ENCODE measurements at places on chromosomes 13 and 19.

- DNase-seq: no peak
Measured at GRCh38 chr19:10294368-10294697, 4.6 kb downstream of the ICAM5 start.

GRCh38 chr19:58170860-58171259, 12.0 kb upstream of the ZNF274 start:
- no peak for DNase-seq

- DNase-seq: peak; percentile 49
Measured at GRCh38 chr13:24276306-24276705, 33.1 kb upstream of the C1QTNF9 start.

DNA sequence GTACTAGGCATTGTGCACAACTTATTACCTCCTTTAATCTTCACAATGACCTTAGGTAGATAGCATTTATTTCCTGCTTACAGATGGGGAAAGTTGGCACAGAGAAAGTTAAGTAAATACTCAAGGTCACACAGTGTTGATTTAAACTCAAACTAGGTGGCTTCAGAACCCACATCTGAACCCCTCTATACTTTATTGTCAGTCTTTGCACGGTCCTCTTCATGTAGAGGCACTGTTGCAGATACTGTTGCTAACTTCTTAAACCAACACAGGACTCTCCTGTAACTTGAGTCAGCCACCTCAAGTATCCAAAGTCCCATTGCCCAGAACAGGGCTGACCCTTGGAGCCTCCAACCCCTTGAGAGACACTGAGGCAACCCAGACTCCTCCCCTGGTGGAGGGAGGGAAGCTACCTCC, 48.8 kb downstream of the FRY start:
- DNase-seq: no peak

DNA sequence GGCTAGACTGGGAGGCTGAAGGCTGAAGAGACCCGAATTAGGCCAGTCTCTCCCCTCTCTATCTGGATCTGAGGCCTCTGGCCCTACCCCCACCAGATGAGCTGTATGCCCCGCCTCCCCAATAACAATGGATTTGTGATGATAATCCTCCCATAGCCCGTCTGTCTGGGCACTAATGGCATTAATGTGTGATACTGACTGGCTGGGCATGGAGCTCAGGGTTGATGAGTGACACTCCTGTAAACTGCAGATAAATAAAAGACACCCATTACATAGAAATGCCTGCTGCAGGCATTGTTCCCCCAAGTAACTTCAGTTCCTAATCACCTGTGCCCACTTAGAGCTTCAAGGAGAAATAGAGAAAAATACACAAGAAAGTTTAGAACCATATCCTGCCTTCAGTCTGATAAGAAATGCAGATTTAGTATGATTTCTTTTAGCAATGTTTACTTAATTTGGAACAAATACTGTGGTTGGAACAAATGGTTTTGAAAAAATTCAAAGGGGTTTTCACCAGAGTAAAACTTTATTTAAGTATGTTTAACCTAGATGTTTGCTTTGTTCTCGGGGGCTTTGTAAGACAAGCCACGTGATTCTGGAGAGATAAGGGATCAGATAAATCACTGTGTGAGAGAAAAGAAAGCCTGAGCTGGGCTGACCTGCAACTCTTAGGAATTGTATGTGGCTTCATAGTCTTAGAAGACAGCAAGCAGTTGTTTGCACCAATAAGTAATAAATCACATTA, 60.3 kb downstream of the TNFRSF19 start:
- DNase-seq: no peak

DNA sequence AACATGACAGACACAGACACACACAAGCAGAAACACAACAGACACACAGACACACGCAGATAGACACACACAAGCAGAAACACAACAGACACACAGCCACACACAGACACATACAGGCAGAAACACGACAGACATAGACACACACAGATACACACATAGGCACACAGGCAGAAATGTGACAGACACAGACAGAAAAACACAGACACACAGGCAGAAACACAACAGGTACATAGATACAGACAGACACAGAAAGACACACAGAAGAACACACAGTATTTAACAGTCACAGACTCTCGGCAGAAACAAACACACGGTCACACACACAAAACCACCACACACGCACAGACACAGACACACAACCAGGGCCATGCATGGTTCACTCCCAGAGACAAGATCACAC, 905 bp downstream of the TBXA2R start:
- no peak for DNase-seq

- no peak for DNase-seq
Measured at GRCh38 chr19:17968362-17968761, 1.5 kb downstream of the KCNN1 start.

- DNase-seq: no peak
Measured at GRCh38 chr19:15313649-15314279, 18.6 kb downstream of the BRD4 start.

- DNase-seq: no peak
Measured at GRCh38 chr13:59689057-59689456, 474.7 kb downstream of the DIAPH3 start.

DNA sequence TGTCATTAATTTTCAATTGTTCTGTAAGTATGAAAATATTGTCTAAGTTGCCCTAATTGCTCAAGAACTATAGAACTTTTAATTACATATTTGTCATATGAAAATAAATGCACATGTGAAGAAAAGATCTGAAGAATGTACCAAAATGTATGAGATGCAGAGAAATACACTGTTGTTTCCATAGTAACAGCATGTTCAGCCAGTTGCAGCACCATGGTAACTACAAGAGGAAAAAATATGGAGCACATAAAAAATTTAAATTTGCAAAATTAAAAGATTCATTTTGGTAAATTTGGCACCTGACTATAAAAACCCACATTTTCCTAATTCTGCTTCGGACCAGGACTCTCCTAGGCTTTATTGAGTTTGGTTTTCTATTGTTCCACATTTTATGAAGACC, 1170.0 kb upstream of the MIR17HG start:
- DNase-seq: no peak

- DNase-seq: no peak
Measured at GRCh38 chr19:542173-542866, 1.5 kb upstream of the GZMM start.

GRCh38 chr19:42601811-42602443, 7.2 kb upstream of the CEACAM8 start:
- DNase-seq: peak; percentile 31

GRCh38 chr13:76812206-76812897, 73.9 kb downstream of the KCTD12 start:
- DNase-seq: no peak

- DNase-seq: no peak
Measured at GRCh38 chr19:38710928-38711725, 33.1 kb downstream of the CAPN12 start.

DNA sequence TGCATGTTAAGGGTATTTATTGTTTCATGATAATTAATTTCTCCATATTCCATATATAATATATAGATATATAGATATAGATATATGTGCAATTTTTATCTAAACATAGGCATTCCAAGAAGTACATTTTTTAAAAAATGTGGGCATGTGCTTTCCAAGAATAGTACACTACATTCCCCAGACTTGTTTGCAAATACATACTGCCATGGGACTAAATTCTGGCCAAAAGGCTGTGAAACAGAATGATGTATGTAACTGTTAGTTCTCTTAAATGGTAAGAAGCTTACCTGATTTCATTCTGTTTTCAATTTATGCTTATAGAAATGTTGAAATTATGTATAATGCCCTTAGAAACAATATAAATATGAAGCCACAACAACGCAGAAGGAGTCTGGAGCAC, 503.2 kb upstream of the SPRY2 start:
- DNase-seq: no peak

DNA sequence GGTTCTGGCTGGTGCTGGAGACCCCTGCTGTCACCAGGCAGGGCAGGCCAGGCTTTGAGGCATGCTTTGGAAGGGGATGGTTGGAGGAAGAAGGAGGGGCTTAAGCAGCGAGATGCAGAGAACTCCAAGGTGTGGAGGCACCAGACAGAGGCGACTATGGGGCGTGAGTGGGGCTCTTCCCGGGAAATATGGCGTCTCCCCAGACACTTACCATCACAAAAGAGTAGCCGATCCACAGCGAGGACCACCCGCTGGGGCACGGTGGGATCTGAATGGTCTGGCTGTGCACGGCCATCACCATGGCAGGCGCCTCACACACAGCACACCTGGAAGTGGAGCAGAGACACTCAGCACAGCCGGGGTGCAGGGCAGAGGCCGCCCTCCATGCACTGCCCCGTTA, 151.9 kb downstream of the COL4A1 start:
- DNase-seq: no peak

DNA sequence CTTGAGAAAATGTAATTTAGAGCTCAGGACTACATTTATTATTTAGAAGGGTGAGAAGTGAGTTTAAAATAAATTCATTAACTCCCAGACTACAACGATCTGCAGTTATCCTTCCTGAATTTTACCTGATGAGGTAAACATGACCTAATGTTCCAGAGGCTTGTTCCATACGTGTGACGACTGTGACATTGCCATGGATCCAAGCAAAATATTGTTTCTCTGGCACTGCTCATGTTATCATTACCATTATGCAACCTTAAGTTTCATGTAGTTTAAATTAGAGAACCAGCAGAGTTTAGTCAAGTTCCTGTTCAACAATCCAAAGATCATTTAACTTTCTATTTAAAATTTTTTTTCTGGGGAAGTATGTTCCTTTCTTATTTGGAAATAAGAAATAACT, 279.6 kb downstream of the KLF5 start:
- no peak for DNase-seq

DNA sequence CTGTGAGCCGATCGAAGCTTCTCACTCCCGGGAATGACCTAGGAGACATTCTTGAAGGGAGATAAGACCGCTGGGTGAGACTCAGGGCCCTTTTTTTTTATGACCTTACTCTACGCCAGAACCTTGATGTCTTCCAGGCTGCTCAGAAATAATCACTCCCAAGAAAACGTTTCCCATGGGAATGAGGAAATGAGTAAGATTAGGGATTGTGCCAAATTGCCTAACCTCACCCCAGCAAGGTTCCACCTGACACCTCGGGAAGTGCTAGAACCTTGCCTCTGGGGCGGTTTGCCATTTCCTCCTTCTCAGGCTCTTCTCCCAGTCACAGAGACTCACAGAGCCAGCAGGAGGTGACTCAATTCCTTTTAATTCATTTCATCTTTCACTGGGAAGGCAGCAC, 2.3 kb downstream of the SLC46A3 start:
- no peak for DNase-seq

DNA sequence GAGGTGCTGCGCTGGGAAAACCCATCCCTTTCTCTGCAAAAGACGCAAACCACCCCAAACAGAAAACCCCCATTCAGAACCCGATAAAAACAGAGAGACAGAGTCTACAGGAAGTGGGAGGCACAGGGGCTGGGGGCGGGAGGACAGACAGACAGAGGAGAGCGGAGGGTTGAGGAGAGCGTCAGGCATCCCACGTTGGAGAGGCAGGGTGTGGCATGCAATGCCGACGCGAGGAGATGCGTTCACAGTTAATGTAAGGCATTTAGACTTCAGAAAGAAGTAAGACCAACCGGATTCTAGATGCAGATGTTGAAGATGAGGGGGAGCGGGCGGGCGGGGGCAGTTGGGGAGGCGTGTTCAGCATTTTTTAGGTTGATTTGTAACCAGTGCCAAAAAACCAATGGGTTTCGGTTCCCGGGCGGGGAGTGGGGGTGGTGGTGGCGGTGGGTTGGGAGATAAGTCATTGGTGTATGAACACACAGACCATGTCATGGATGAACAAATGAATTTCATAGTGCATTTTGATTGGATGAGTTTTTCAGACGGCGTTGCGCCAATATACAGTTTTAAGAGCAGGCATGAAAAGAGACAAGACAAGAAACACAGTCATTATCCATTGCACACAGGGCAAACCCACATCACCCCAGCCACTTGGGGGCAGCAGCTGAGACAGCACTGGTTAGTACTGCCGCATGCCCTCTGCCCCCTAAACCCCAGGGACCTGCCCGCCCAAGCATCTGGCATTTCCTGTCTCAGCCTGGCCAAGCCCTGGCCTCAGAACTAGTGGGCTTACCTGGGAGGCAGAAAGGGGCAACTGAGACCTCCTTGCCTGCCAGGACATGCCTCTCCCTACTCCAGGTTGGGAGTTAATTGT, 91.3 kb downstream of the IER2 start:
- DNase-seq: peak; percentile 42

DNA sequence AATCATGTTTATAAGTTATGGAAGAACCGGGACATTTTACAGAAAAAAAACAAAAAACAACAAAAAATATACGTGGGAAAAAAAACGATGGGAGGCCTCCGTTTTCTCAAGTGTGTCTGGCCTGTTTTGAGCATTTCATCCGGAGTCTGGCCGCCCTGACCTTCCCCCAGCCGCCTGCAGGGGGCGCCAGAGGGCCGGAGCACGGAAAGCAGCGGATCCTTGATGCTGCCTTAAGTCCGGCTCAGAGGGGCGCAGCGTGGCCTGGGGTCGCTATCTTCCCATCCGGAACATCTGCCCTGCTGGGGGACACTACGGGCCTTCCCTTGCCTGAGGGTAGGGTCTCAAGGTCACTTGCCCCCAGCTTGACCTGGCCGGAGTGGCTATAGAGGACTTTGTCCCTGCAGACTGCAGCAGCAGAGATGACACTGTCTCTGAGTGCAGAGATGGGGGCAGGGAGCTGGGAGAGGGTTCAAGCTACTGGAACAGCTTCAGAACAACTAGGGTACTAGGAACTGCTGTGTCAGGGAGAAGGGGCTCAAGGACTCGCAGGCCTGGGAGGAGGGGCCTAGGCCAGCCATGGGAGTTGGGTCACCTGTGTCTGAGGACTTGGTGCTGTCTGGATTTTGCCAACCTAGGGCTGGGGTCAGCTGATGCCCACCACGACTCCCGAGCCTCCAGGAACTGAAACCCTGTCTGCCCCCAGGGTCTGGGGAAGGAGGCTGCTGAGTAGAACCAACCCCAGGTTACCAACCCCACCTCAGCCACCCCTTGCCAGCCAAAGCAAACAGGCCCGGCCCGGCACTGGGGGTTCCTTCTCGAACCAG, 1.8 kb upstream of the APOE start:
- peak; percentile 87 for DNase-seq

GRCh38 chr13:33832872-33833271, 14.9 kb downstream of the RFC3 start:
- no peak for DNase-seq

DNA sequence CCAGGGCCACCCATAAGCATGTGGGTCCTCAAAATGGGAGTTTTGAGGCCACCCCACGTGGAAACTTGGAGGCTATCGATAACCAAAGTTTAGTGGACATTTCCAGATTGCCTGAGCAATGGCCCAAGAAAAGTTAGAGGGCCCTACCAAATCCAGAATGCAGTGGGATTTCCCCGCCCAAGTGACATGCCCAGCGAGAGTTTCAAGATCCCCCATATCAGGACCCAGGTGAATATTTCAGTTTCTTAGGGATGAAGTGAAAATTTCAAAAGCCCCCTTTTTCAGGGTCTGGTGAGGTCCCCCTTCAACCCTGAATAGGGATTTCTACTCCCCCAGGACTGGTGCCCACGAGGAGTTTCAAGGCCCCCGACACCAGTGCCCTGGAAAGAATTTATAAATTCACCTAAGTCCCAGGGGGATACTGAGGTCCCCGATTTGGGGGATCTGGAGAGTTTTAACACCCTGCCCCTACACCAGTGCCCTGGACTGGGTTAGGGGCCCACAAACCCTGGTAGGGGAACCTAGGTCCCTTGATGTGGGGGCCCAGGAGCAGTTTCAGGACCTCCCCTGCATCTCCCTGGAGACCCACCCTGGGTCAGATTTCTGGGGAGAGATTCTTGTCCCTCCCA, 695 bp downstream of the BST2 start:
- no peak for DNase-seq
